ENCODE measurements at places on chromosomes 2 and 18.

DNA sequence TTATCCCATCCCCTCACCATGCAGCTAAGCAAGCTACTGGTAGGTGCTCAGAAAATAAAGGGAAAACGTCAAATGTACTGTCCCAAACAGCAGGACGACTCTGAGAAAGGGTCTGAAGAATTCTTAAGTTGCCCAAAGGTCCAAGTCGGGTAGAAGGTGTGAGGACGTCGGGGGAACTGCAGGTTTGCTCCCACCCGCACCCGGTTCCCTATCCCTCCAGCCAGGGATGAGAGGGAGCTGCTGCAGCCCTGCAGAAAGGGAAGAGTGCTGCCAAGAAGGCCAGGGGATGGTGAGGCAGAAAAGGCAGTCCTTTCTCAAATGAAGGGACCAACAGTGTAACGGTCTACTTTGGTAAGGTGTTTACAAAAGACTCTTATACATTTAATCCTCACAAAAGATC lies 6.9 kb upstream of the UCN start:
- DNase-seq = no peak

DNA sequence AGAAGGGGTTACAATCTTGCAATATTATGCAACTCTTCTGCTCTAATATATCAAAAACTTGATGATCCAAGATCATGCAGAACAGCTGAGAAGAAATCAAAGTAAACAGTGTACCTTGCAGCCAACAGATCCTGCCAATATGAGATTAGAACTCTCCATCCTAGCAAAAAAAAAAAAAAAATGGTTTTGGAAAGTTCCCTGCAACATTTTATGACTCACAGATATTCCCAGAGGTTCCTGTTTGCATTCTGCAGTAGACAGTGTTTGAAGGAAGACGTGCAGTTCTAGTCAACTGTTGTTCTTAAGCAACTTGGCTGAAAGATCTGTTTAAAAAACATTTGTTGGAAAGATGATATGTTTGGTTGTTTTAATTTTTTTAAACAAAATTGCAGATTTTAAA lies 103.6 kb upstream of the WDR75 start:
- DNase-seq = no peak

- no peak for DNase-seq
These were observed 26.6 kb upstream of the CATIP start for GRCh38 chr2:218329826-218330593.

- DNase-seq = no peak
These were observed 345.5 kb downstream of the SETBP1 start for GRCh38 chr18:45026162-45026561.

- no peak for DNase-seq
These were observed 87.9 kb upstream of the KLHL29 start for GRCh38 chr2:23297112-23297511.

- no peak for DNase-seq
These were observed 36.5 kb upstream of the ZFP36L2 start for GRCh38 chr2:43262951-43263350.
